ENCODE measurements at places on chromosomes 3 and 15. TPM values are rescaled to one million over a fixed set of nuclear protein-coding genes. Genes with fewer than 3 reads are reported as not detected.

DNA sequence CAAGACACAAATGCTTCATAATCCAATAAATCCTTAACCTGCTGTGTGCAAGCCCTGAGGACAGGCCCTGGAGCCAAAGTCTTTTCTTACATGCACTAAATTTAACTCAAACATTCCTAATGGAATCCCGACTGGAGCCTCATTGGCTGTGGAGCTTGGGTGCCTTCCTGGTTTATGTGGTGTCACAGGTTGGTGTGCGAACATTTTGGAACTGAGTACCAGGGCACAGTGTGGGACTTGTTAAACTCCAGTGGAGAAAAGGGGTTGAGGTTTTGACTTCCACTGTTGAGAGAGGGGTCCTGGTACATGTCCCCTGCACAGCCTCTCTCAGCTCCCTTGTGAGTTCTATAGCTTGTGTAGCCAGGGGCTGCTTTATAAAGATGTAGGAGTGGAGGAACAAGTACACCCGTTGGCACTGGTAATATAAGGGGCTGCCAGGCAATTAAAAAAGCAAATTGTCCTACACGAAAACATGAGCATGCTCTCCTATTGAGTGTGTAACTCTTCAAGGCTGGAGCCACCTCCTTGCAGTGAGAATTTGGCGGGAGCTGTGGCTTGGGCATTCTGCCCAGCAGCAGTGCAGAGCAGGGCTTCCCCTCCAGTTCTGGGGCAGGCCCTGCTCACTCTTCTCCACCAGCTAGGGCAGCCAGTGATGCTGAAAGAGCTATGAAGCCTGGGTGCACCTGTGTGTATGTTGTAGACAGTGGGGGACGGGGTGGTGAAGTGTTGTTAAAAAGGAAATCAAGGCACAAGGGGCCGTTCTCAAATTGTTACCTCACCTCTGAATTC, 218.1 kb downstream of the CLSTN2 start:
- H3K27me3 ChIP-seq, result no peaks in the 10 kb centered on the region
- DNase-seq, result no peak
- H3K27ac ChIP-seq, result no peak overlapping the region
- H3K4me3 ChIP-seq, result no peak overlapping the region

GRCh38 chr3:115217678-115218451, 70.8 kb upstream of the ZBTB20 start:
- DNase-seq, result peak; percentile 40
- no peaks in the 10 kb centered on the region for H3K27me3 ChIP-seq
- no peaks in the 10 kb centered on the region for H3K36me3 ChIP-seq

SI gene
- total RNA-seq, result not detected

- DNase-seq, result no peak
- no peaks in the 10 kb centered on the region for H3K36me3 ChIP-seq
Observed at GRCh38 chr3:10775828-10776227, 40.2 kb upstream of the SLC6A11 start.
